Umbilical cord (tissue), 2 donors: ENCODE measurements at places on chromosomes 6 and 20.

GRCh38 chr6:144302701-144303372 is 17.7 kb downstream of the UTRN start:
- no peak for DNase-seq

- no peak for DNase-seq
These were observed 940.5 kb upstream of the MANEA start for GRCh38 chr6:94636780-94637385.

GRCh38 chr20:6605055-6605935 is 162.2 kb upstream of the BMP2 start:
- DNase-seq: no peak

DNA sequence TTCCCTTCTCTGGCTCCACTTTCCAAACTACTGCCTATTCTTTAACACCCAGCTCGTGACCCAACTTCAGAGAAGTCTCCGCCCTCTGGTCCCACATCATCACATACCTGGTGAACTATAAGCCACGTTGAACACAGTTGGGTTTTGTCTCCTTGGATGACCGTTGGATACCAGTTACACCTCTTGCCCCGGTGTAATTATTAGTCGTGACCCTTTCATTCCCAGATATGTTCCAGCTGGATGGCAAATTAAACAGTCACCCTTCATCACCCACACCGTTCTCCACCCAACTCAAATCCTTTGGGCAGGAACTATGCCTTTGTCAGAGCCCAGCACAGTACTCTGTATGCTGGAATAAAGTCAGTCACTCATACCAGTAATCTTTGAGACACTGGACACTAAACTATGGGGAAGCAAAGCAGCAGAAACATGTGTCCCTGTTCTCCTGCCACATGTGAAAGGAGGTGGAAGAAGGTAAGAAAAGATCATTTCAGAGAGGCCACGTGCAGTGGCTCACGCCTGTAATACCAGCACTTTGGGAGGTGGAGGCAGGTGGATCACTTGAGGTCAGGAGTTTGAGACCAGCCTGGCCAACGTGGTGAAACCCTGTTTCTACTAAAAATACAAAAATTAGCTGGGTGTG is 22.5 kb downstream of the PLAGL2 start:
- no peak for DNase-seq

- DNase-seq: no peak
These were observed at the start of gene MTCL3 for GRCh38 chr6:127518710-127519468. TSS of gene MTCL3 (minus strand) at chr6:127519335.

DNA sequence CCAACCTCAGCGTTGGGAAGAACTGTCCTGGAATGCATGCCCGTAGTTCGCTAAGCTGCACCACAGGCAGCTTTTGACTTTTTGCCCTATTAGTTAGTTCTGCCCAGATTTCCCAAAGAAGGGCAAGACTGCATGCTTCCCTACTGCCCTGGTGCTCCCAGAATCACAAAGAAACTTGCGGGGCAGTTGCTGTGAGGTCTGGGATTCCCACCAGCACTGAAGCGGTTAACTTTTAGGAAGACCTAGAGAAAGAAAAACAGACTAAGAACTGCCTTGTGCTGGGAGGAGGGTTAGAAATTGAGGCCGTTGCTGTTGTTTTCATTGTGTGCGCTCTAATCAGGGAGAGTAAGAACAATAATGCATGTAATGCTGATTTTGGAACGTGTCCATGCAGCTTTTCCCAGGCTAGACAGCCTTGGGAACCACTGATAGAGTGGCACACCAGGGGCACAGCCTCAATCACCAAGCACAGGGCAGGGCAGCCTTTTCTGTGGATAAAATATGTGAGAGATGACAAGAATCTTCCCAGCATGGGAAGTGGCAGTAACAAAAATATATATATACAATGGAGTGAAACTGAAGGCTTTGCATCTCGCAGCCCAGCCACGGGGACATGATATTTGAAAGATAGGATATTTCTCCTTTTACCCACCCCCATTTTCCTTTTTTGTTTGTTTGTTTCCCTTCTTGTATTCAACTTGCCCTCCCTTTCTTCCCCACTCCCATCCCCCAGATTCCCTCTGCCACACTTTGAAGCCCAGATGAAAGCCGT is 137.7 kb upstream of the HEY2 start:
- DNase-seq: peak; percentile 90

GRCh38 chr6:40042232-40042631 is 108.0 kb upstream of the MOCS1 start:
- DNase-seq: no peak

- DNase-seq: no peak
These were observed 710.5 kb downstream of the QKI start for GRCh38 chr6:164124986-164125385.

DNA sequence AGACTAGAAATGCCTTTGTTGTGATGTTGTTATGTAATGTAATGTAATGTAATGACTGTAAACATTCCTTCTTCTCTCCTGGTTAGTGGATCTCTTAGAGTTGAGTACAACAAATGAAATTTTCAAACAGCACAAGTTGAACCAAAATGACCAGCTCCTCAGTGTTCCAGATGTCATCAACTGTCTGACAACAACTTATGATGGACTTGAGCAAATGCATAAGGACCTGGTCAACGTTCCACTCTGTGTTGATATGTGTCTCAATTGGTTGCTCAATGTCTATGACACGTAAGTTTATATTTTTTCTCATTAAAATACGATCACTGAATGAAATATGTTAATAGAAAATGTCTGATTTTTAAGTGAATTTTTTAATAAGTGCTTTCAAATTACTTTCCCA is 496.7 kb downstream of the UTRN start:
- DNase-seq: no peak

GRCh38 chr6:104606361-104606760 is 253.4 kb downstream of the HACE1 start:
- no peak for DNase-seq
